AG04449 (cell line): ENCODE measurements at places on chromosomes 6 and 20.
A peak's percentile ranks its signal among the peaks of the same experiment; 100 is the strongest.

- no peak for DNase-seq
These were observed 14.0 kb downstream of the ETV7 start for GRCh38 chr6:36373368-36374019.

- DNase-seq, result no peak
These were observed 5.1 kb downstream of the TP53RK start for GRCh38 chr20:46683939-46684750.

GRCh38 chr6:146937316-146937715 is 266.9 kb upstream of the STXBP5 start:
- no peak for DNase-seq

- DNase-seq, result no peak
These were observed 222.1 kb upstream of the SULF2 start for GRCh38 chr20:48007351-48007750.

GRCh38 chr20:58833921-58834320 is 16.8 kb downstream of the GNAS-AS1 start:
- DNase-seq, result no peak

GRCh38 chr6:98036344-98036923 is 753.4 kb upstream of the MMS22L start:
- no peak for DNase-seq

DNA sequence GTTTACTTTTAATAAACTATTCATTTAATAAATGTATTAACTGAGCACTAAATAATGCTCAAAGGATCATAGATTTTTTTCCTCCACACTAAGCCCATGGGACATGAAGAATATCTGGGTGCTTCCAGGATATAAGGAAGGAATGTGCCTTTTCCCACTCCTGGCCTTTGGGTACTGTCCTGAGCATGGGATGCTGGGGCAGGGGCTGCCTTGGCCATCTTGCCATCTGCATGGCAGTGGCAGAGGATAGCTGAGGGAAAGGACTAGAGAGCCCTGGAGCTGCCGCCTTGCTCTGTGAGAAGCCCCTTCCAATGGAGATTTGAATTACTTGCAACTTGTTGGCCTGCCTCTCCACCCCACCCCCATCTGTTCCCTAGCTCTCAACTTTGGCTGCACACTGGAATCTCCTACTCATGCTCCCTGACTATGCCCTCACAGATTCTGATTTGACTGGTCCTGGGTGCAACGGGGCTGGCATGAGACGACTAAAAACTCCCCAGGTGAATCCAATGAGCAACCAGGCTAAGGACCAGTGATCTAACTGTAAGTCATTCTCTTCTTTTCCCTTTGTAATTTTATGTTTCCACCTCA is 15.6 kb downstream of the DDRGK1 start:
- no peak for DNase-seq

DNA sequence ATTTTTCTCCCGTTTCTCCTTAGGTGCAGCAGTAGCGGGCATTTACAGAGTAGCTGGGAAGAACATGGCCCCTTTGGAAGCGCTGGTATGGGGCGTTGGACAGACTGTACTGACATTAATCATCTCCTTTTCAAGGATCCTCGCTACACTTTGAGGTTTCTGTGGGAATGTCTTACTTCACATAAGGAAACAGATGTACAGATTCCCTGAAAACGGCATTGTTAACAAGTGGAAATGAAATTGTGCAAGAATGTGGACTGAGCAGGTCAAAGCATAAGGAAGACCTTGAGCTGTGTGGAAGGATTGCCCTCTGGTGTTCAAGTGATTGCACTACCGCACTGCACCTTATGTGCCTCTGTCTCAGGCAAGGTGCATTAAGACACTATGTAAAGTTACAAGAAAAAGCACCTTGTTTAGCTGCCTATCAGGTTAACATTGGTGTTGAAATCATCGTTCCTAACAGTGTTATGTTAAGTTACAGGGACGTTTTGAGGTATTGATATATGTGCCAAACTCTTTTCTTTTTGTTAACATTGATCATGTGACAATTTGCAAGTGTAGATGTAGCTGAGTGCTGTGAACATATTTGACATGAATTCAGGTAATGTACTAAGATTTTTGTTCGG is 38.0 kb downstream of the TMEM170B start:
- DNase-seq, result peak; percentile 41
